NCI-H1105 treated with DMSO at 0.1 percent for 48 hours (cell line): ENCODE measurements at places on chromosomes 6 and 20.

GRCh38 chr6:152166497-152166896 is 359.0 kb downstream of the ESR1 start:
- no peak for DNase-seq

DNA sequence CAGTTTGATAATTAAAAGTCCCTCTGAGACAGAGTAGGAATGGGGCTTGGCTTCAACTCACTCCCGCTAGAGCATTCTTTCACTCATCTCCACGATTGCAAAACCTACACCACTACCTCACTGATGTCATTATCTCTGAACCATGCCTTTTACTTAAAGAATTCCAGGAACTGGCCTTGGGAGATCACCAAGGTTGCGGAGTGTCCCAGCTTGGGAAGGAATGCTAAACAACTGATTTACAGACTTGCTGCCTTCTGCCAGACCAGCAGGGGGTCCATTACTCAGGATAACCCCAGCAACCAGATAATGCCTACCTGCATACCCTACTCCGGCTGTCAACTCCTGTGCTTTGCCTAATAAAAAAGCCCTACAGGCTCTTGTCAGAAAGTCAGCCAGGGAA is 102.2 kb upstream of the RALGAPA2 start:
- DNase-seq: no peak

DNA sequence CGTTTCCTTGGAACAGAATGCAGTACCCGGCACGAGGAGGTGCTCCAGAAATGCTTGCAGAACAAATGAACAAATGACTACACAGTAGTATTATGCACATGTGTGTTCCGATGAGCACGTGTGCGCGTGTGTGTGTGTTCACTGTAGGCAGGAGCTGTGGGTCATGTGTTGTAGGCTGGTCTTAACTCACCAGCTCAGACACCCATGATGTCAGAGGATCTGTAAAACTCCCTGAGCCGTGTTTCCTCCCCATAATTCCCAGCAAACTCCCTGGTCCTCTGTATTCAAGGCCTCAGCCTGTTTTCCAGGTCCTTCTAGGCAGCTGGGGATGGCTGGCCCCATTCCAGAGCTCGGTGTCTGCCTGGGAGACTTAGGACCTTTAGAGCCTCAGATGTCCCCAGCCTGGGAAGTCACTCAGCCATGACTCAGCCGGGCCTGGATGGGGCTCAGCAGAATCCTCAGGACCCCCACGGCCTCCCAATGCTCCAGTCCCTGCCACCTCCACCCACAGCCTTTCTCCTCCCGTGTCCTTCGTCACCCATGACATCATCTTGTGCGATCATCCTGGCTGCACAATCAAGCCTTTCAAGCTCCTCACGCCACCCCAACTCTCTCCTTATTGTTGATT is 475.0 kb upstream of the SULF2 start:
- no peak for DNase-seq

DNA sequence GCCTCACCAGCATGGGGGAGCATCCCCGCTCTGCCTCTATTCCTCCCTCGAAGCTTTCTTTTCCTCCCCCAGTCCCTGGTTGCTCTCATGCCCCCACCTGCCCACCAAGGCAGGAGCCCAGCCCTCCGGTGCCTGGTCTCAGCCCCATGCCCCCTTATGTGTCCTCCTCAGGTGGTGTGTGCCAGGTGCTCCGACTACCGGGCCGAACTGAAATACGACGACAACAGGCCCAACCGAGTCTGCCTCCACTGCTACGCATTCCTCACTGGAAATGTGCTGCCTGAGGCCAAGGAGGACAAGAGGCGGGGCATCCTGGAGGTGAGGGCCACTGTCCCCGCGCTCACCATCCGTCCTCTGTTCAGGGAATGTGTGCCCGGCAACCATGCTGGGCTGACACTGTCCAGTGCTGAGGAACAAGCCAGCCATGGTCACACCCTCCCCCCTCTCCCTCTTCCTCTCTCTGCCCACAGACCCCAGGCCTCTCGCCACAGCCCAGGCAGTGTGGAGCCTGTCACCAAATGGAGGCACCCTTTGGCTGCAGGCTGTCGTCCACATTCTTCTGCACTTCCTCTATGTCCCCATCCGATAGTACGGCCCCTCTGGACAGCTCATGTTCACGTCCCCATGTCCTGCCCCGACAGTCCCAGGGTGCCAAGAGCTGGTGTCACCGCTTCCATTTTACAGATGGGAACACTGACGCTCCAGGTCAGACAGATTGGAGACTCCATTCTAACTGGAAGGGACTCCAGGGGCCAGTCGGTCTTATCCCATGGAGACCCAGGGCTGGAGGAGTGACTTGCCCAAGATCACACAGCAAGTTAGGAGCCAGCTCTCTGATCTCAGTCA is 20.4 kb downstream of the FGD2 start:
- DNase-seq: no peak

DNA sequence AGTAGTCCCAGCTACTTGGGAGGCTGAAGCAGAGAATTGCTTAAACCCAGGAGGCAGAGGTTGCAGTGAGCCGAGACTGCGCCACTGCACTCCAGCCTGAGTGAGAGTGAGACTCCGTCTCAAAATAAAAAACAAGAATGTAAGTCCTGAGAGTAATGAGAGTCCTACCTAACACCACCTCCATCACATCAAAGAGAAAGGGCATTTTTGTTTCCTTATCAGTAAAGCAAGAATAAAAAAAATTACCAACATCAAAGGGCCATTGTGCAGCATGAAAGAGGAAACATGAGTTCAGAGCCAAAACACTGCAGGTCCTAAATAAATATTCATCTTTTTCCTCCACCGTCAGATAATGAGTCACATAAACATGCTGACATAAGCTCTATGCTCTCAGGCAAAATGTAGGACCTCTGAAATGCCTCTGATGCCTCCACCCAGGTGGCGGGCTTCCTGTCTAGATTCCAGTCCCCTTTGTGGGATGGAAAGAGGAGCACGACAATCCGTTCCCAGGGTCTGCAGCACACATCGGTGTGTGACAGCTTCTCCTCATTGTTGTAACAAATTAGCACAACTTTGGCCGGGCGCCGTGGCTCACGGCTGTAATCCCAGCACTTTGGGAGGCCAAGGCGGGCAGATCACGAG is 7.2 kb downstream of the ATP9A start:
- DNase-seq: no peak

- DNase-seq: no peak
Observed at GRCh38 chr6:125586074-125586473, 163.4 kb upstream of the HEY2 start.

- DNase-seq: no peak
Observed at GRCh38 chr6:131007286-131007685, 55.8 kb downstream of the EPB41L2 start.

DNA sequence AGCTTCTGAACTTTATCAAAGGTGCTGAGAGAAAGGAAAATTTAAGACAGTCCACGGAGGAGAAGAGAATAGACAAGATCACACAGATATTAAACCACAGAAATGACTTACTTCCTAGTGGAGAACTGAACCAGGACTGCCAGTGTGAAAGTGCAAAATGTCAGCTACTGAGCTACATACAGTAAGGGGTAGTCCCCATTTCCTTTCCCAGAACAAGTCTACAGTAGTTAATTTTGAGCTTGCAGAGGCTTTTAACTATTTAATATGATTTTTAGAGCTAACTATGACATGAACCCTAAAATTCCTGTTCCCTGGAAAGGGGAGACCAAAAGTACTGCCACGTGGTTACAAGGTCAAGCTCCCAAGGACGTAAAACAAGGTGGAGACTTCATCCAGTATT is 45.1 kb downstream of the CEP85L start:
- no peak for DNase-seq

GRCh38 chr6:99219788-99220187 is 129.7 kb downstream of the FAXC start:
- no peak for DNase-seq

- no peak for DNase-seq
Observed at GRCh38 chr6:41798901-41799558, 11.5 kb downstream of the TOMM6 start.

DNA sequence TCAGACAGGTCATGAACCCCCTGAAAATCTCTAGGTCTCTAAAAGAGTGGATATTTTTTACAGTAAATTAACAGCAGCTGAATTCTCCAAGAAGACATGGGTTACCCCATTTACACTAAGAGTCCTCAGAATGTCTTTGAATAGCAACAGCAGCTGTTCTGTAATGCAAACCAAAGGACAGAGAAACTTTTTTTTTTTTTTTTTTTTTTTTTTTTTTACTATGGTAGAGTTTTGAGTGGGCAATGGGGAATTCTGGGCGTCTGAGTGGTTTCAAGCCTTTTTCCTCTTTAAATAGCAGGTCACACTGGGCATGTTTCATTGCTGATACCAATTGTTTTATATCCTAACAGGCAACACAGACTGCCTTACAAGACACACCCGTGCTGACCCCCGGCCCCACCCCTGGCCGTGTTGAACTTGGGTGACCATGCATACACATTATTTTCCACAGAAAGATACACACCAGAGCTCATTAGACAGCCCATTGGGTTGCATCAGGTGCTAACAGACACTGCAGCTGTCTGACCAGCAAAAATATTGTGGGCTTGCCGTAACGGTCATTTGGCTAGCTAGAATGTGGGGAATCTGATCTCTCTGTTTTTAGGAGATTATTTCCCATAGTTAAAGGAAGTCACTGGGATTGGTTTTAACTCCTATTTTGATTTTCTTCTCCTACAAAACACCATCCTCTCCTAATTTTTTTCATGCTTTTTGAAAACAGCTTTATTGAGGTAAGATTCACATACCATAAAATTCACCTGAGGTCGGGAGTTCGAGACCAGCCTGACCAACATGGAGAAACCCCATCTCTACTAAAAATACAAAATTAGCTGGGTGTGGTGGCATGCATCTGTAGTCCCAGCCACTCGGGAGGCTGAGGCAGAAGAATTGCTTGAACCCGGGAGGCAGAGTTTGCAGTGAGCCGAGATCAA is 26.7 kb upstream of the IRF4 start:
- no peak for DNase-seq

DNA sequence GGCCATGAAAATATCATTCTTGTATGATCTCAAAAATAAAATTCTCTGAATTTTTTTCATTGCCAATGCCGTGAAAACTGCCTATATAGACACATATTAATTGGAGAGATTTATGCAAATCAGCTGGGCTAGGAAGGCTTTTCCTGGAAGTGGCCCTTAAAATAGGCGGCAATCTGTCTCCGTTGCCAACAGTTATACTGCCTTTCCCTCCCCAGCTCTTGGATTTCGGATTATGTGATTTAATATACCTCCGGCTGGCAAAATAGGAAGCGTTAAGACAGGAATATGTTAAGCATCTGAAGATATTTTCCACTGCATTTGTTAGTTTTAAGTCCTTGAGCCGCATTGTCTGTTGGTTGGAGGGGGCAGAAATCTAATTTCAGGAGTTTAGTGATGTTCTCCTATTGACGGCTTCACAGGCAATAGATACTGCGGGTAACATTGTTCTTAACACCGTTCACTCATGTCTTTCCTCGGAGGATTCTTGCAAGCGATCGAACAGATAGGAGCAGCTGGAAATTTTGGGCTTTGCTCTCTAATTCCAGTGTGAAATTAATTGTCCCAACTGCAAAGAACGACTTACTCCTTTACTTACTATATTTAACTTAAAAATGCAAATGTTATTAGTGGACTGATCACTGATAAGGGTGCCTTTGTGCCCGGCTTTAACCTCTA is 113.3 kb downstream of the LINC00237 start:
- no peak for DNase-seq

GRCh38 chr20:61192337-61192950 is 59.6 kb upstream of the CDH4 start:
- no peak for DNase-seq
